ENCODE measurements at places on chromosomes 4 and X.

GRCh38 chrX:12951595-12951975, 23.3 kb upstream of the TMSB4X start:
- no peak for DNase-seq

- DNase-seq = no peak
These were observed 1.7 kb upstream of the PRDM8 start for GRCh38 chr4:80195441-80196140.

DNA sequence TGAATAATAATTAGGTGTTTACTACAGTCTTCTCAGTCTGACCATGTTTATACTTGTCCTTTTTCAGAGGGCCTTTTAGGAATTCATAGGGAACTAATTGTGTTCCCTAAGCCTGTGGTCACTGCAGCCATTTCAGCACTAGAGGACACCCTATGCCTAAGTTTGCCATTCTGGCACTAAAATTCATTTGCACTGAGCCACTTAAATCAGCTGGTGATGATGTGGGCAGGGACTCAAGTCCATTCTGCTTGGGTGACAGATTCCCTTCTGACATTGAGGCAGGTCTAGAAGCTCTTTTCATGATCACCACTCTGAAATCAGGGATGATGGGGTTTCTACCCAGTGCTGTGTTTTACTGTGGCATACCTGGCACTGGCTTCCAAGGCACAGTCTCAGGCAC, 1178.9 kb upstream of the DIAPH2 start:
- DNase-seq = peak; percentile 0

DNA sequence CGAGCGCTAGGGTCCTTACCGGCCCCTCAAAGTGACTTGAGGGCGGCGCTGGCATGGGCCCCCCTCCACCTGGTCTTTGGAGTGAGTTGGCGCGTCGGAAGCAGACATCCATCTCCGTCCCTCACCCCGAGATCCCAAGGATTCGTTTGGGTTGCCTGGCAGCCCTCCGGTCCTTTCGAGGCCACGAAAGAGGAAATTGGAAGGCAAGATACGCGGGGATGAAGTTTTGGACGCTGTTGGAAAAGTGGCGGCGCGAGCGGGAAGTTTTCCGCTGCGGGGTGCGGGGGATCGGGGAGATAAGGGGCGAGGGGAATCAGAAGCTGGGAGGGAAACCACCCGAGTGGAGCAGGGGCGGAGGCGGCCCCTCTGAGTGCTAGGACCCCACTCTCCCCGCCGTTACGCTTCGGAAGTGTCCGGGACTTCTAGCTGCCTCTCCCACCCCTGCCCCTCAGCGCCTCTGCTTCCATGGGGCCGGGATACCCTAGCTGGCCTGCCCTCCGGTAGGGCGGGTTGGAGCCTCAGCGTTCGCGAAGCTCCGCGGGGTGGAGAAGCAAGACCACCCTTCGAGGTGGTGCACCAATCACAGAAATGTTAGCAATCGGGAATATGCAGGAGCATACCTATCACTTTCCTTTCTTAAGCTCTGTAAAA, 57.8 kb downstream of the FRMPD3 start:
- no peak for DNase-seq

DNA sequence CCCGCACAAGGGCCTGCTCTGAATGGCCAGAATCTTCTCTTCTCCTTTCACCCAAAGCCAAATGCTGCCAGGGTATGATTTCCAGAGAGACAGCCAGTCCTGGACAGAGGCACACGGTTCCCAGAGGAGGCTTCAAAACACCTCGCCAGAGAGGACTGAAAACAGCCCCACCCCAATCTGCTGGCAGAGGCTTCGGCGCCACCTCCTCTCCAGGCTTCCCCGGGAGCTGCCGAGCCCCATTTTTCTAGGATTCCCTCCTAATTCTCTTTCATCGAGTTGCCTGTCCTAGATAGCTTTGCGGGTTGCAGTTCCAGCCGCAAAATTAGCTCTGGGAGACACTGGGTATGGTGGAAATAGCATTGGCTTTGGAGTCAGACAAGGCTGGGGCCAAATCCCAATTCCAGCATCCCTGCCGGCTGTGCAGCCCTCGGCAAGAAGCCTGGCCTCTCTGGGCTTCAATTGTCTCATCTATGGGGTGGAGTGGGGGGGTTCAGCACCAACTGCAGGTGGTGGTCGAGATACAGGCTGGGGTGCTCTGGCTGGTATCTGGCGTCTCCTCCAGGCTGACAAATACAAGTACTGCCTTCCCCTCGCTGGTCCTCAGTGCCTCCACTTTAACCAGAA, 22.6 kb downstream of the PPP2R2C start:
- no peak for DNase-seq

DNA sequence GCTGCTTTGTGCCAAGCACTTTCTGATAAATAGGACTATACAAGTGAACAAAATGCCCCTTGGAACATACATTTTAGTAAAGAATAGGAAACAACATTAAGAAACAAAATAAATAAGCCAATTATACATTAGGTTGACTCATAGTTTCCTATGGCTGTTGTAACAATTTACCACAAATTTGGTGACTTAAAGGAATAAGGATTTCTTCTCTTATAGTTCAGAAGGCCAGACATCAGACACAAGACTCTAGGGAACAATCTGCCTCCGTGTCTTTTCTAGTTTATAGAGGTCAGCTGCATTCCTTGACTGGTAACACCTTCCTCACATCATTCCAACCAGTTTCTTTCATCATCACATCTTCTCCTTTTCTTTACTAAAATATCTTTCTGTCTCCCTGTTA, 235.9 kb upstream of the PCDH18 start:
- no peak for DNase-seq

DNA sequence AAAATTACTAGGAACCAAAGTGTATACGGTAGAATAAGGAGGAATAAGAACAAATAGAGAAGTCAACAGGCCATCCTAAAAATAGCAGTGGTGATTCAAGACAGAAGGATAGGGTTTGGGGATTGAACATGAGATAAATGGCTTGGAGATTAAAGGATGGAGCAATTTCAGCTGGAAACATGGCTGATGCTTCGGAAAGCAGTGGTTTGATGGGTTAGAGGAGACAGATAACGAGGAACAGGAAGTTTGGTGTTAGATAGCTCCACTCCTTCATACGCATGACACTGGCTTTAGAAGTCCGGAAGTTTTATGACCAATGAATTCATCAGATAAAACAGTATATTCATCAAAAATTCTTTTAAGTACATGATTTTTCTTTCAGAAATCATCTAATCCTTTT, 70.8 kb upstream of the GALNTL6 start:
- no peak for DNase-seq

DNA sequence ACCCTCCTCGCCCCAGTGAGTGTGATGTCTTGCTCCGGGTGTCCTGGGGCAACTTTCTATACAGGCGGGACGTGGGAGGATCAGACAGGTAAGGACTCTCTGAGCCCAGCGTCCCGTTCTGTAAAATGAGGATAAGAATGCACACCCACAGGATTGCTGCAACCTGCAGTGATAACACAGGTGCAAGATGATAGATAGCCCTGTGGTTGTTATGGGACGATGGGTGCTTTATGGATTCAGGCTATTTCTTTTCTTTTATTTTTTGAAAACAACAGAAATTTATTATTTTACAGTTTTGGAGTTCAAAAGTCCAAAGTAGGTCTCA, 28.6 kb downstream of the BEX3 start:
- no peak for DNase-seq

DNA sequence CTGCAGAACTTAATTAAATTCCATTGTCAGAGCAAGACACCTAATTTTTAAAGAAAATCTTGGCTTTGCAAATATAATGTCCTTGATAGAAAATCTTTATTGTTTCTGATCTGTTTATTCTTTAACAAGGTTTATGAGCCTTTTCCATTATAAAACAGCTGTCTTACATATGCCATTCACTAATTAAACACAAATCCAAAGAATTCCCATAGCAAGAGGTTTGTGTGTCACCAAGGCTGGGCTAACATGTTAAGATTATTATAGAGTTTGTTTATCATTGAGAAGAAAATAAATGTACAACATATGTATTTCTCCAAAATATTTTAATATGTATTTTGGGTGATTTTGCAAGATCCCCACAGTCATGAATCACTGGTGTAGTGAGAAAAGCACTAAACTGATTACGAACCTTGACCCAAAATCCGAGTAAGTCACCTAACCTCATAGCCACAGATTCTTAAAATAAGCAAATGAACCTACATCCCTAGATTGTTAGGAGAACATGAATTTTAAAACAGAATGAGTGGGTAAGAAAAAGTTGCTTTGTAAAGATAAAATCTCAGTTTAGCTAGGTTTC, 694.8 kb upstream of the INTU start:
- peak; percentile 40 for DNase-seq

GRCh38 chr4:160514126-160514525, 1411.2 kb downstream of the RAPGEF2 start:
- no peak for DNase-seq

- no peak for DNase-seq
These were observed 8.1 kb downstream of the RPL9 start for GRCh38 chr4:39450618-39451017.

DNA sequence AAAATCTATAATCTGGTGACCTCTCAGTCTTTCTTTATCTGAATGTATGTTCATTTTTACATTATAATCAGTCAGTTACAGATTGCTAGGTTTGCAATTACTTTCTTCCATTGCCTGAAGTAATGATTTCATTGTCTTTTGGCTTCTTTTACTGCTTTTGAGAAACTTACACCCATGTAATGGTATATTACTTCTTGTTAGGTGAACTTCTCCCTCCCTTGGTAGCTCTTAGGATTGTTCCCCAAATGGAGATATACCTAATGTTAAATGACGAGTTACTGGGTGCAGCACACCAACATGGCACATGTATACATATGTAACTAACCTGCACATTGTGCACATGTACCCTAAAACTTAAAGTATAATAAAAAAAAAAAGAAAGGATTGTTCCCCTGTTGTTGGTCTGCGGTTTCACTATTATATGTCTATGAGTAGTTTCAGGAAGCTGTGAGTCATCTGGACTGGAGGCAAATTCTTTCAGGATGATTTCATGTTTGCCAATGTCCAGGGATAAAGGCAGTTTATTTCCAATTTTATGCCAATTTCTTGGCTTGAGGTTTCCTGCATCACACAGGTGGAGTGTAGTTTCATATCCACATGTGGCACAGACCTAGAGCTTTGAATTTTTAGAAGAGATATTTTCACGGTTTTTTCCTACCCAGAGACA, 21.8 kb downstream of the SPANXC start:
- peak; percentile 13 for DNase-seq

GRCh38 chr4:85688055-85688740, 213.2 kb downstream of the ARHGAP24 start:
- no peak for DNase-seq

DNA sequence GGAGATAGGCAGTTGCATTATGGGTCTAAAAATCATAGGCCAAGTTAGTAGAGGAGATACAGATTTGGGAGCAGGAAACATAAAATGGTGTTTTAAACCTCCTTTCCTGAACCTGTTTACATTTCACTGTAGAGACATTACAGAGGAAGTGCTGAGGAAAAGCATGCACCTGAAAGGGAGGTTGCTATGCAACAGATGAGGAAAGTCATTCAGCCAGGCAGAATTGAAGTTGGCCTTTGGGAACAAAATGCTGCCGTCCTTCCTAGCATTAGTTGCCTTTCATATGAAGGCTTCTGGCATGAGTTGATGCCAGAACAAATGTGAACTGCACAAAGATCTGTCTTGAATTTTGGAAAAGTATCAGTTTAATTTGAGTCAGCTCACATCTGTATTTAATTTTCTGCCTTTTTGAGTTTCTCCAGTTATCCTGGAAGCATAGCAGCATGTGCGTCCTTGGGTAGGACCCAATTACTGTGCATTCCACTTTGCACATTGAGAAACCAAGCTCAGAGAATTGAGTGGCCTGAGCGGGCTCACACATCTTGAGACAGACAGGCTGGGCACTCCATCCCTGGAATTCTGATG, 38.2 kb downstream of the MAGED1 start:
- no peak for DNase-seq

DNA sequence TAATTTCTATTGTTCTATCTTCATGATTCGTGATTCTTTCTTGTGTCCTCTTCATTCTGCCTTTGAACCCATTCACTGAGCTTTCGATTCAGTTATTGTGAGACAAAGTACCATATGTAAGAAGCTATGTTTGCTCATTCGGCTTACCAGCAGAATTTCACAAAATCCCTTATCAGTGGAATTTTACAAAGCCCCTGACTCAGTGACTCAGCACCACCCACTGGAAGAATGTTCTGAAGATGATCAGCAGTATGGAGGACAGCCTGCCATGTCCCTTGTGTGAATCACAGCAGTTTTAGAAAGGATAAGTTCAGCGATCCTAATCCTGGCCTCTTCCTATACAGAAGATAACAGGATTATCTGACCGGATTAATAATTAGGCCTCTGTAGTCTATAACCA, 5.8 kb upstream of the UXT start:
- DNase-seq = peak; percentile 4

- DNase-seq = no peak
These were observed 147.0 kb upstream of the NOCT start for GRCh38 chr4:138868562-138868961.

DNA sequence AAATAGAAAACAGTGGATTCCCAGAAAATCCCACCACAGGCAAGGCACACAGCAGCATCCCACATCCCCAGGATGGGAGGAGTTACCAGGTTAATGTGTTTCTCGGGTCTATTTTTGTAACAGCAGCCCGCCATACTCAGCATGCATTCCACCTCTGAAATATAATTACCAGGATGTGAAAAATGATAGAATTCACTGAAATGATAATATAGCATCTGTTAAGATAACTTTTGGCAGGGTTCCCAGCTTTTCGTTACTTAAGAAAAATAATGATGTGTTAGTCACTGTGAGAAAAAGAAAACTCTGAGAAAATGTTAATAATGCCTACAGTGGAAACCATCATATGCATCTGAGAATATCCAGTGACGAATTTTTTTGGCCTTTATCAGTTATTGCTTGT, 87.1 kb downstream of the VCX2 start:
- peak; percentile 10 for DNase-seq

DNA sequence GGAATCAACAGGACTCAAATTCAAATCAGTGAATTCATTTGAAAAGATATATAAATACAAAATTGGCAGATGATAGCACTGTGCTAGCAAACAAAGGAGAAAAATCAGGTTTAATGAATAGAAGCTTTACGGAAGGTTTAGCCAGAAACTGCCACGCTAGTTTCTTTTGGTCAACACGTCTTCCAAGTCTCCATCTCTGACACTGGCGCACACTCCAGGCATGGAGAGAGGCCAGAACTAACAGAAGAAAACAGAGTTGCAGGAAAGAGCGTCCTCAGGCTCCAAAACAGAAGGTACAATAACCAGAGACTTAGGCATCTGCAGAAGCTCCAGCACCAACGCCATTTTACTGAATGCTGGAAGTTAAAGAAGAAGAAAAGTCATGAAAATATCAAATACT, 497.3 kb upstream of the FRG1 start:
- DNase-seq = no peak

- no peak for DNase-seq
These were observed 137.2 kb upstream of the EDNRA start for GRCh38 chr4:147343692-147344091.

GRCh38 chr4:53780736-53781400, 189.6 kb upstream of the LNX1 start:
- DNase-seq = peak; percentile 80

GRCh38 chr4:9987749-9988362, 33.4 kb downstream of the SLC2A9 start:
- no peak for DNase-seq

Data from foreskin fibroblast (primary cell).